NCI-H1092 (cell line): ENCODE measurements at places on chromosomes 3 and 15.

- DNase-seq, result no peak
Observed at GRCh38 chr3:154310840-154311239, 13.4 kb downstream of the DHX36 start.

DNA sequence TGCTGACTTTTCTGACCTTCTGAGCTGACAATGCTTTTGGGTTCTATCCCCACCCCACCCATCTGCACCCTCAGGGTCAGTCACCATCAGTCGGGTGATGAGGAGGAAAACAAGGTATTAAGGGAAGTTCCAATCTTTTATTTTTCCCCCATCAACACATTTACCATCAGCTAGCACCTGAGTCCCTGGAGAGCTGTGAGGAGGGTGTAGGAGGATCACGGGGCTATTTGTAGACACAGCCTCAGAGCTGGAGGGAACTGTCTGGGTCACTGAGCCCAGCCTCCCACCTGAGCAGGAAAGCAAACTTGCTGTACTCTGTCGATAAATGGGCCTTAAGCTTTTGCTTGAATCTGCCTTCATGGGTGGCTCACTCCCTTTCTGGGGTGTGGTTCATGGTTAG, 24.8 kb upstream of the ZFAND6 start:
- DNase-seq, result no peak

DNA sequence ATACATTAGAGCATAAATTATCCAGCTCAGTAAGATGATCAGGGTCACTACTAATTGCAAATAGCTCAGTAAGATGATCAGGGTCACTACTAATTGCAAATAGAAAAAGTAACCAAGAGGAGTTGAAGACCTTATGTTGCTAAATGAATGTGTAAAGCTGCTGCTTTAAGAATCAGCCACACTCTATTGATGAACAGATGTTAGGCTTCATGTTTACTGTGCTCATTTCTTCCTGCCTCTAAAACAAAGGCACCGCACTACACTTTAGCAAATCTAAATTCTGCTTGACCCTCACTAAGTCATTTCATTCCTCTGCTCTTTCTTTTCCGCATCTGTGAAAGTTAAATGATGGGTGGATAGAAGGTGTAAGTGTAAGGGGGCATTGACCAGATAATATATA, 92.6 kb upstream of the PLSCR4 start:
- no peak for DNase-seq

DNA sequence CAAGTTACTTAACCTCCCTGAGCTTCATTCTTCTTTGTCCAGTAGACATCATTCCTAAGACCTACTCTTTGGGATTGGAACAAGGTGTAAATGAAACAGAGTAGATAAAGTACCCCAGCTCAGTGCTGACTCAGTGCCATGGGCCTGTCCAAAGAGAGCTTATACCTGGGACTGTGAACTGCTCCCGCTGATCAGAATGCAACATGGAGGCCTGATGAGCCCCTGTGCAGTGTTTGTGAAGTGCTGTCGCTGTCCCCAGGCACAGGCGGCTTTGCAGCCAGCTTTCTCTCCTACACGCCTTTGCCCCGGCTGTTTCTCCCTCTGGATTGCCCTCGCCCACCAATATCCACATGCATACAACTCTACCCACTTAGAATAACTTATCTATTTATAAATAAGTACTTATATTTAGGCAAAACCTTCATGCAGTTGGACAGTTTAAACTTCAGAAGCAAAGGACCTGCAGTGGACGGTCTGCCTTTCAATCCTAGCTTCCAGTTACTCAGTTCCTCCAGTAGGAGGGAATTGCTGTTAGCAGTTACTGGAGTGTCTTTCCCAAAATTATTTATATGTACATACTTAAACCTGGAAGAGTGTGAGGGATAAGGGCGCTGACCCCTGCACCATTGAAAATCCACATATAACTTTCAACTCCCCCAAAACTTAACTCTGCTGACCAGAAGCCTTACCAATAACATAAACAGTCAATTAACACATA, 80.0 kb downstream of the CORO2B start:
- DNase-seq, result no peak

DNA sequence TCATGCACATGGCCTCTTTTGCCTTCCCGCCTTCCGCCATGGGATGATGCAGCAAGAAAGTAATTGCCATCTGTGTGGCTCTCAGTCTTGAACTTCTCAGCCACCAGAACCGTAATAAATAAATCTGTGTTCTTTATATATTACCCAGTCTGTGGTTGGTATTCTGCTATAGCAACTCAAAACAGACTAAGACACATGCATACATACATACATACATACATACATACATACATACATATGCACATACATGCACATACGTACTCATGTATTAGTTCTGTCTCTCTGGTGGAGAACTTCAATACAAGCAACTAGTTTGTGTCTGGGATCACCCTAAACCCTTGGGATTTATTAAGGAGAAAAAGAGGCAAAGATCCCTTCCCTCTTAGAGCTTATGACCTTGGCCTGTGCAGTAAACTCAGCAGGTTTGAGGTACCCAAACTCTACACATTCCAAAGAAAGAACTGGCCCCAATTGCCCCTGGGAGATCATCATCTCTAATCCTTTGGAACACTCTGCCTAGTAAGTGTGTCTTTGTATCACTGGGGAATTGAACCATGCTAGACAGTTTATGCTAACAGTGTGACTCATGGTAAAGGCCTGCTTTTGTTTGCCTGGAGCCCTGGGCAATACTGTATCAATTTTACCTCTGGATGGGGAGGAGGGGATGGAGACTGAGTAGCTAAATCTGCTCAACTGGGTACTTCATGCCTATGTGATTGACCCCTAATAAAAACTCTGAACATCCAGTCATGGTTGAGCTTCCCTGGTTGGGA, 115.6 kb upstream of the LMCD1 start:
- no peak for DNase-seq

DNA sequence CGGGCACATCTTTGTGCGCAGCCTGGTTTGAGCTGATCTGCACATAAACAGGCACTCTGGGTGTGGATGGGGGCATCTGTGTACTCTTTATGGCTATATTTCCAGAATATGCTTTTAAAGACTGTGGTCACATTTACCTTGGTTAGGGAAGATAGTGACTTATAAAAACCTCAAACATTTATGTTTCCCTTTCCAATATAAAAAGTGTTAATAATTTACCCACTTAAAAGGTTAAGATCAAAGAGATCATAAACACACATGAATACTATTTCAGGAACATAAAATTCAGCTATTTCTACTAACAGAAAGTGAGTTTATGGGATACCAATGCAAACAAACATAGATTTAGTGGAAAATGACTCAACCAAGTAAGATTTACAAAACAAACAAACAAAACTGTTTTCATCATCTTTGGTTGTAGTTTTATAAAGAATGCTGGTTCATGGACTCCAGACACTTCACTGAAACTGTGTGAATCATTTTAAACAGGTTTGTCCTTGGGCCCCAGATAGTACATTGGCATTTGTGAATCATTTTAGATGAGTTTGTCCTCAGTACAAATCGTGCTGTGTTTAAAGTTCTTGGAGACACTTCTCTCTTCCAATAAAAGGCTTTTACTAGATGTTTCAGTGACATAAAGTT, 253.5 kb upstream of the CTDSPL start:
- no peak for DNase-seq

DNA sequence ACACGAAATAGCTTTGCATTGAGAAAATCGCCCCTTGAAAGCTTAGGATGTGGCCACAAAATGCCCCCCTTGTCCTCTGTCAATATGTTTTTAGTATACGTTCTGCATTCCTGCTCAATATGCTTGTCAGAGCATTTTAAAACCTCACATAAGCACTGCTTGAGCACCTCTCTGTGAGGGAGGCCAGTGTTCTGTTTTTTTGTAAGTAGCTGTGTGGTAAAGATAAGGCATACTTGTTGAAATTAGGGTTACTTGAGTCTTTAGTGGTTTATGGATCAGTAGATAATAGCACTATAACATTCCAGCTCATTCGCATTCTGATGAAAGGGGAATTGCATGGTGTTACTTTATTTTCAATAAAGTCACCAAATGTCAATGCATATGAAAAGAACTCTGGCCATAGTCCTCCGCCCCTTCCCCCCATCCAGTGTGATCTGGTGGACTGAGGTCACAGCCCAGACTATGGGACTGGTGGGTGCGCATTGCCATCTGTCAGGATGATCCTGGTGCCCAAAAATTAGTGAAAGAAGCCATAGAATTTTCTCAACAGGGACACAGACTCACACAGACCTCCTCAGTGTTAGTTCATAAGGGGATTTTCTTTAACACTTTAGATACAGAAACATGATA, 33.1 kb downstream of the IL1RAP start:
- no peak for DNase-seq

DNA sequence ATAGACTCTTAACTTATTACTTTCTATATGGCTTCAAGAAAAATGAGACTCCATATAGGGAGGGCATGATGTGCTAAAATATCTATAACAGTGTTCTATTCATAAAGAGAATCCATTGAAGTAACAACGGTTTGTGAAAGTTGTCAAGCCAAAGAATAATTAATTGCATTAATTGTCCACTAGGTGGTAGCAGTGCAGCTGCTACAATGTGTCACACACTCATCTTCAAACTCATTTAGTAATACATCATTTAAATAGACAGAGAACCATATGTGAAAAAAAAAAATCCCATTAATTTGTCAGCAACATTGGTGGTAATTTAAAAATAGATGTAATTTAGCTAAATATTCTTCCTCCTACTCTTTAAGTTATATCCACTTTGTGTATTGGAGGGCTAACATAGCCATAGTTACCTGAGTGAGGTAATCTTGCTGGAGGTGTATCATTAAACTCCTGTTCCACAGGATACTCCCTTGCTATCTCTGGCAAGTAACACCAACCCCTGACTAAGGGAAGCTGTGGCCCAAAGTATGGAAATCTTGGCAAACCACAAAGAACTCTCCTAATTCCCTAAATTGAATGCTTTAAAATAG, 3.7 kb upstream of the CPA3 start:
- peak; percentile 14 for DNase-seq

GRCh38 chr3:109413049-109413448, 75.7 kb upstream of the DPPA4 start:
- DNase-seq, result no peak

- no peak for DNase-seq
Observed at GRCh38 chr3:10006762-10007090, 19.5 kb upstream of the FANCD2 start.

DNA sequence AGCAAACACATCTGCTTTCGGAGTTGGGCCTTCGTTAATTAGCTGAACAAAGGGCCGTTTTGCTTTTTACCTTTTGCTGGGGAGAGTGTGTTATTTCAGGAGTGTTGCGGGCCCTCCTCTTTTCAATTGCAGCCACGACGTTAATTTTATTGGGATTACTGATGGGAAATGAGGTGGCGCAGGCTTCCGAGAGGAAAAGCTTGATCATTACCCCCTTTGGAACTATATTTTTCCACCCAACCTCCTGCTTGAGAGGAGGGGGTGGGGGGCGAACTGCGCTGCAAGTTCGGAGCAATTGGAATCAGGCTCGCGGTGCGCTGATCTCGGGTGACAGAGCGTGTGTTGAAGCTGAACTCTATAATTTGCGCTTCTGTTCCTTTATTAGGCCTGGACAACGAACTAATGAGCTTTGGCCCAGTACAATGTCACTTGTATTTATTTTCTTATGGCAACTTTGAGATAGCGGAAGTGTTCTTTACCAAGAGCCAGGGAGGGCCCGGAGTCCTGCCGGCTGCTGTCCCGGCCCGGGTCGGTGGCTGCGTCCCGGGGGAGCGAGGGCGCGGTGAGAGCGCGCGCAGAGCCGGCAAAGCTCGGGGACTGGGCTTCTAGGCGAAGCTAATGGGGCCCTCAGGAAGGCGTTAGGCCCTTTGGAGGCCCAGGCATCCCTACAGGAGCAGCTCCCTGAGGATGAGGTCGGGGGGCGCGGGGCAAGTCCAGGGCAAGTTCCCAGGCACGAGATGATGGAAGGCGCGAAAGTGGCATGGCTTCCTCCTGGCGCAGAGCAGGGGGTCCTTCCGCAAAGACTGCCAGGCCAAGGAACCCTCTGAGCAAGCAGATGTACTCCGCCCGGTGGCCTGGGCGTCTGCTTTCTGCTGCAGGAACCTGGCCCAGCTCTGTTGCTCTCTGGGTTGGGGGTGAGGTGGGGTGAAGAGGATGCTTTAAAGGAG, 12.9 kb downstream of the NR2F2 start:
- DNase-seq, result no peak

DNA sequence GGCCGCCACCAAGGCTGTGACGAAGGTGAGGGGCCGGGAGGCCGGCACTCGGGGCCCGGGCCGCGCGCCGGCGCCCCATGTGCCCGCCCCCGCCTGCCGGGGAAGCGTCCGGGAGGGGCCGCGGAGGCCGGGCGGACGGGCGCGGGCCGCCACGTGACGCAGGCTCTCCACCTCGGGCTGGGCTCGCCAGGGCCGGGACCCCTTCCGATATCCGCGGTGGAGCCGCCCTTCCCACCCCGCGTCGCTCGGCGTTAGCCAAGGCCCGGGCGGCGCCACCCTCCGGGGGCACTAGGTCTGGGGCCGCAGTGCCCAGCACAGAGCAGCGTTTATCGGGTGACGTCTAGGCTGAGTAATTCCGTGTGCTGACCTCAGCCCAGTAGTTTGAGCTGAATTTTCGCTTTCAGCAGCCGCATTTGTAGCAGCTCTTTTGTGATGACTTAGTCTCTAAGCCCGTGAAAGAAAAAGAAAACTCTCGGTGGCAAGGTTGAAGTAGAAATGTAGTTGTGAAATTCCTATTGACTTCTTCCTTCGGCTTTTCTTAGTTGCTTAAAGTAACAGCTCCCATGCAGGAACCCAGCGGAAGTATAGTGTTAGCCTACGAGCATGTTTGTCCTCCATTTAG, 885 bp downstream of the CDV3 start:
- no peak for DNase-seq

GRCh38 chr3:38526792-38527191, 30.7 kb downstream of the EXOG start:
- no peak for DNase-seq

DNA sequence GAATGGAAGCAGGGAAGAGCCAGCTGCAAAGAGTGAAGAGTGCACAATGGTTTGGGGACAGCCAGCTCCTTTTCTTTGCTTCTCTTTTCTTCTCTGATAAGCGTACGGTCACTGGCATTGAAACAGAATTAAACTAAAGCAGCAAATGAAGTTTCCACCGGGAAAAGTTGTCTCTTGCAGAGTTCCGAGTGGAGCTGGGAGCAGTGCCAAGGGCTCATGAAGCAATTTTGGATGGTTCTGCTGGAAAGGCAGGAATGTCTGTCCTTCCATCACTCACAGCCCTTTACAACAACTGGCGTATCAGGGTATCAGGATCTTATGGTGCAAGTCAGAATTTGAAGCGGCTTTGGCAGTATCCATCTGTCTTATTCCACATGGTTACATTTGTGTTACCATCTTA, 1042.9 kb downstream of the NTRK3 start:
- no peak for DNase-seq

GRCh38 chr15:69603369-69604071, 150.9 kb downstream of the RPLP1 start:
- DNase-seq, result no peak

GRCh38 chr3:73061416-73061815, at the start of gene EBLN2:
Gene EBLN2 (plus strand): TSS chr3:73061659. CDS start chr3:73062082, 423 bp downstream.
- no peak for DNase-seq
